Fibroblast of skin of scalp (primary cell): ENCODE measurements at places on chromosomes 11 and 22.

DNA sequence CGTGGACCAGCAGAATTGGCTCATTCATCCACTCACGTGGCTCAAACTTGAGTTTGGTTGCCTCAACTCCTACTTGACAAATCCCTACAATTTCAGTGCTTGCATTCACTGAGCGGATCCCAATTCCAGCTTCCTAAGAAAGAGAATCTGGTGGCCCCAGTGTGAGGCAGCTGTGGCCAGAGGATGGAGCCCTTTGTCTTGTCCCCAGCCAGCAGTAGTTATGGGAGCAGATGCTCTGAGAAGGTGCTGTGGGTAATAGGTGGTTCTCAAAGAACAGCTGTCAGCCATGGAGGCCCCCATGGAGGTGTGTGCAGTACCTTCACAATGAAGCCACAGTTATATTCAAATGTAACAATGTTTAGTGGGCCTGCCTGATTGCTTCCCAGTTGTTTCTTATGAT is 39.3 kb downstream of the KREMEN1 start:
- DNase-seq: no peak

DNA sequence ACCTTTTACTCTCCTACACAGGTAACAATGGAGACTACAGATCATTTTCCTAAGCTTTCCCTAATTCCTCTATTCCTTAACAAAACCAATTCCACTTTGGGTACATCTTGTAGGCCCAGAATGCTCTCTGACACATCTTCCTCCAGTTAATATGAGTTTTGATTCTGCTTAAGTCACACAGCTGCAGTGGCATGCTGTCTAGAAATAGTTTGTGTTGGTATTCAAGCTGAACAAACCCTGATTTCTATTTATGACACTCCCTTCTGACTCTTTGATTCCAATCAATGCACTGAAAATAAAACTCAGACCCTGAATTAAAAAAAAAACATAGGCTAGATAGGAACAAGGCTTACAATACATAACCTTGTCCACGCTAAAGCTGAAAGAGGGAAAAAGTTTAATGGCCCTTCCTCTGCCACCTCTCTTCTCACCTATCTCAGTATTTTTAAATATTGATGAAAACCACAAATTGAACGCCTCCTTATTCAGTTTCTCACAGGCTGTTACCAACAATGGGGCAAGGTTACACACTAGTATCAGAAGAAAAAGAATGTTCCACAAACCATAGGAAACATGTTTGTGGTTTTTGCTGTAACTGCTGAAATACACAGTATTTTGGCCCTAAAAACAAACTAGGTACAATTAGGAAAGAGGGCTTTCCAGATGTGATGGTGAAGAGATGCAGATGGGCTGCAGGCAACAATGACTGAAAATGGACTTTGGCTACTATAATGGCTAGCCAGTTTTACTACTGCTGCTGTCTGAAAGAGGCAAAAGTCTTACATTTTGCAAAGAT is 35.7 kb upstream of the GAB2 start:
- DNase-seq: no peak

DNA sequence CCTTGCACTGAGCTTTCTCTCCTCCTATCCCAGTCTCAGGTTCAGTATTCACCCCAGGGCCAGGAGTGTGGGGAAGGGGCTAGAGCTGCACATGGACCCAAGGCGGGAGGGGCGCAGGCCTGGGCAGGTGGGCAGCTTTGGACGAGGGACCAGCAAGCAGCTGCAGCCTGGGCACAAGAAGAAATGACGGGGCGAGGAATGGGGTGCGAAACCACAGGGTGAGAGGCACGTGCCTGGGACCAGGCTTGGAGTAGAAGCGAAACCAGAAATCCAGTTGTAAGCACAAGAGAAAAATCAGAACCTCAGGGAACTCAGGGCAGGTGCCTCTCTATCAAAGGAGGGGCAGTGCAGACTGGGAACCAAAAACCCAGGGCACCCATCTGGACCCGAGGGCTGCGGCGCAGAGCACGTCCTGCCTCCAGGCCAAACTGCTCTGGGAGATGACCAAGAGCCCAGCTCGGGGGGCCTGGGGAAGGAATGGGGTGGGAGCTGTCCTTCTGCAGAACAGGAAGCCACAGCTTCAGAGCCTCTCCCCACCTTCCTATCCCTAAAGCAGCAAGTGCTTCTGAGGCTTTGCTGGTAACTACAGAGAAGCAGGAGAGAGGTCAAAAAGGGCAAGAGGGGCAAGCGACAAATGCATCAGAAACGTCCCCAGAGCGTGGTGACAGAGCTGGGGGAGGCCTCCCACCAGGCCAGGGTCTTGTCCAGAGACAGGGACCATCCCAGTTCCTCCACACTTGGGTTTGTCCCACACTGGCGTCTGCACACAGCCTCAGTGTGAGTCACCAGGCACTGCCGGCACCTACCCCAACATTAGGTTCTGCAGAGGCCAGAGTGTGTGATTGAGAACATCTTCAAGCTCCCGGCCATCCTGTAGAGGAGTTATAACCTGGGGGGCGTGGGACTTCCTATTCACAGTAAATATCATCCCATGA is 18.3 kb upstream of the TMPRSS4 start:
- DNase-seq: no peak

DNA sequence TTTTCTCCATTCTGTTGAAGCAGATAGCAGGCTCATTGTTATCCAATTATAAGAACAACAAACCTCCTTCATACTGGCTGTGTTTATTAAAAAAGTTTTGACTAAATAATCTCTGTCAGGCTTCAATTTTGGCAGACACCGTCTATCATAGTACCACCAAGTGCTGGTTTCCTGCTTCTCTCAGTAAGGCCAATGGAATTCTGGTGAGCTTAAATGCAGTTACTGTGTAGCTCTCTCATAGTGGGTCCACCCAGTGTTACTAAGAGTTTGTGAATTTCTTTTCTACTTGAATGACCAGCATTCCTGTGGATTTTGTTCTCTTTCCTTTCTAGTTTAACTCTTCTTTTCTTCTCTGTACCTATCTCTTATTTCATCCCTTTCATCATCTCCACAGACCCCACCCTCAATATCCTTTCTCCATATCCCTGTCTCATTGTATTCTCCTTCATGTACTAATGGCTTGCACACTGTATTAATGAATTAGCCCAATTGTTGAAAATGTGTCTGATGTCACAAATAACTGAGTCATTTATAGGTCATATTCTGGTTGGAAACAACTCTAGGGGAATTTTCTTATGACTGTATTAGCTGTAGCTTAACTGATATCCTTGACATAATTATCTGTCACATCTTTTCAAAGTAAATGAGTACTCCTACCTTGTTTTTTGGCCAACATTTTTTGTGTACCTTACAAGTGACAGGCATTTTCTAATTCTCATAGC is 372.1 kb downstream of the FAT3 start:
- DNase-seq: peak; percentile 38
